ENCODE measurements at places on chromosomes 16 and 17.

- DNase-seq: no peak
These were observed 1.4 kb downstream of the SYNGR3 start for GRCh38 chr16:1991135-1991551.

GRCh38 chr16:8585857-8586256, 4.5 kb downstream of the TMEM114 start:
- DNase-seq: no peak

DNA sequence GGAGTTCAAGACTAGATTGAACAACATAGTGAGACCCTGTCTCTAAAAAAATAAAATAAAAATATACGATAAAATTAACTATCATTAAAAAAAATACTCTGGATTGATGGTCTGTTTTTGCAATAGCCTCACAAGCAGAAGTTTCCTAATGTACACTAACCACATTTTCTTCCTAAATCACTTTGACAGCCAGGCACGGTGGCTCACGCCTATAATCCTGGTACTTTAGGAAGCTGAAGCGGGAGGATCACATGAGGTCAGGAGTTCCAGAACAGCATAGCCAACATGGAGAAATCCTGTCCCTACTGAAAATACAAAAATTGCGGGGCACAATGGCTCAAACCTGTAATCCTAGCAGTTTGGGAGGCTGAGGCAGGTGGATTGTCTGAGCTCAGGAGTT, 64.7 kb downstream of the HELZ start:
- DNase-seq: no peak

GRCh38 chr16:8320131-8320530, 270.2 kb downstream of the TMEM114 start:
- DNase-seq: no peak

- DNase-seq: no peak
These were observed 903.9 kb downstream of the CDH11 start for GRCh38 chr16:64217789-64218535.

DNA sequence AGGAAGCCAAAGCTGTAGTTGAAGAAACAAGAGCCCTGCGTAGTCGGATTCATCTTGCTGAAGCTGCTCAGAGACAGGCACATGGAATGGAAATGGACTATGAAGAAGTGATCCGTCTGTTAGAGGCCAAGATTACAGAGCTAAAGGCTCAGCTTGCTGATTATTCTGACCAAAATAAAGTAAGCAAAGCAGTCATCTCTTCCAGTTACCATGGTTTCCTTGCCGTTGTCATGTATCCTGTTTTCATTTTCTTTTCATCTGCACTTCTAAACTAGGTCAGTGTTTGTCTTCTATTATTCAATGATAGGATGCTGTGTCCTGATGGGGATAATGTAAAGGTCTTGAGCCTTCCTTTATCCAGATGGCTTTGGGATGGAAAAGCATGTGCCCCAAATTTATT, 104.3 kb downstream of the STXBP4 start:
- no peak for DNase-seq

DNA sequence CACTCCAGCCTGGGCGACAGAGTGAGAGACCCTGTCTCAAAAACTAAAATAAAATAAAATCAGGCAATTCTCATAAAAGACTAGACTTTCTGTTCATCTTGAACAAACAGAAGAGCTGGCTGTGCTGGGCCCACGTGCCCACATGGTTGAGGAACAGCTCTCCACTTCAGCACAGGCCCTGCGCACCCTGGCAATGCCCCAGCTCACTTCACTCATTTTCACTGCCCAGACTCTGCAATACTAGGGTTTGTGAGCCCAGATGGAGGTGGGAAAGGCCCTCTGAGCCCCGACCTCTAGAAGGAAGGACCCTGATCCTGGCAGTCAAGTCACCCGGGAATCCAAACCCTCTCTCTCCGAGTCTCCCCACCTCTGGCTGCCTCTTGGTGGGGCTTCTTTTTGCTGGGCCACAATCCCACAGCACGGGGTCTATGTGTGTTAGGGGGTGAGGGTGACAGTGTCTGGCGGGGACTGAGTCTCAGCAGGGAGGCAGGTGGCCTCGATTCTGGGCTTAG, 14.8 kb downstream of the MYLK3 start:
- no peak for DNase-seq

DNA sequence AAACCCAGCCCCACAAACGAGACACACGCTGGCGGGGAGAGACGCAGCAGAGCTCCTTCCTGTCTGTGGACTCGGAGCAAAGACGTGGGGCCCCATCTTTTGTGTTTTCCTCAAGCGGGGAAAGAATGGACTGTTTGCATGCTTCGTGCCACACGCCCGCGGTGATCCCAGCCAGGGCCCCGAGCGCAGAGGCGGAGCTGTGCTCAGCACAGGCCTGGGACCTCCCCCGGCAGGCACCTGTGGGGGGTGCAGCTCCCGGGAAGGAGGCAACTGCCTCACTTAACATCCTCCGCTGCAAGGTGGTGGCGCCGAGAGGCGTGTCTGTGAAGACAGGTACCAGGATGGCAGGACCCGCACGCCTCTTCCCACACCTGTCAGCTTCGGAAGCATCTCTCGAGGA, 19.1 kb downstream of the TRARG1 start:
- no peak for DNase-seq

DNA sequence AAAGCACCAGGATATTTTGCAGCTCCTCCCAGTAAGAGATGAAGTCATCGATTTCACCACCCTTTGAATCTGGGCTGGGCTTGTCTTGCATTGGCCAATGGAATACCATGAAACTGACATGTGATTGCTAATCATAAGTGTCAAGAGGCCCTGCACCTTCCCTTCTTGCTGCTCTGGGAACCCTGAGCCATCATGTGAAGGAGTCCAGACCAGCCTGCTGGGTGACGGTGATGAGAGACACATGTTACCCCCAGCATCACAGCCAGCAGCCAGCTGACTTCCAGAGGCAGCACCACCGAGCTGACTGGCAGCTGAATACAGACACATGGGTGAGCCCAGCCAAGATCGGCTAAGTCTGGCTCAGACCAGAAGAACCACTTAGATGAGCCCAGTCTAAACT, 43.6 kb upstream of the CACNG4 start:
- DNase-seq: no peak

DNA sequence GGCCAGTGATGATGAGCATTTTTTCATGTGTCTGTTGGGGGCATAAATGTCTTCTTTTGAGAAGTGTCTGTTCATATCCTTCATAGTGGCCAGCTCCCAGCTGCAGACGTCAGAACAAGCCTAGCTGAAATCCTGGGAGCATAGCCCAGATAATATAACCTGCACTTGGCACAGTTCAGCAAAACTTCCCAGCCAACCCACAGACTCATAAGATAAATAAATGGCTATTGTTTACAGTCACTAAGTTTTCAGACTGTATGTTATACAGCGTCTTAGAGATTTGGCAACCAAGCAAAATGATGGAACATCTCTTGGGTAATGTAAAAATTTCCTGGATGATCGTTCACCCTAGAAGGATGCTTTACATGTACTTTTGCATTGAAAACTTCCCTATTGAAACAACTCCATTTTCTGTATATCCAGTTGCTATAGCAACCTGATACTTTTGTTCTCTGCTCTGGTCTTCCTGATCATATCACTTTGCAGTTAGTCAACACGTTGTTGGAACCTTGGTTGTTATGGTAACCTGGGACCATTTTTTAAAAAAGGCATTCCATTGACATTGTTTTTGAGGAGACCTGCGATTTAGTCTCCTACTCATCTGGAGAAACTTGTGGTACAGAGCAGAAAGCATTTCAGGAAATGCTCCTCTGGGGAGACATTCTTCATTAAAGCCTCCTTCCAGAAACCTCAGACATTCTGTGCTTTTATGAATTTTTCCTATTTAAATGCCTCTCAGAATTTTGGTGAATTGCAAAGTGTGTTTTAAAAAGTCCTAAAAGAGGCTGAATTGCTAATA, 378.7 kb downstream of the HS3ST4 start:
- DNase-seq: no peak

DNA sequence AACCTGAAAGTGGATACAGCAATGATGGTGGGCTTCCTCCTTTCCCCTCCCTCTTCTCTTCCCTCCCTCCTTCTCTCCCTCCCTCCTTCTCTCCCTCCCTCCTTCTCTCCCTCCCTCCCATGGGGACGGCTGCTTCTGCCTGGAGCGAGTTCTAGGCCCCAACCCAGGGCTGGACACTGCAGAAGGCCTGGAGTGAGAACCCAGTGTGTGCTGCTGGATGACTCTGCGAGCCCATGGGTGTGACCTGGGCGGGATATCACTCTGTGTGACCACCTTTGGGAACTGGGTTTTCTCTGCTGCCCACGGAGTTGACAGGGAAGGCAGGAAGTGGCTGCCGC, 242.6 kb upstream of the GSE1 start:
- no peak for DNase-seq

- DNase-seq: peak; percentile 76
These were observed 2.1 kb upstream of the IRX5 start for GRCh38 chr16:54928411-54929089.

GRCh38 chr17:44522883-44523671, 19.9 kb upstream of the GPATCH8 start:
- DNase-seq: peak; percentile 65

- DNase-seq: no peak
These were observed 35.2 kb downstream of the SDK2 start for GRCh38 chr17:73609060-73609459.

DNA sequence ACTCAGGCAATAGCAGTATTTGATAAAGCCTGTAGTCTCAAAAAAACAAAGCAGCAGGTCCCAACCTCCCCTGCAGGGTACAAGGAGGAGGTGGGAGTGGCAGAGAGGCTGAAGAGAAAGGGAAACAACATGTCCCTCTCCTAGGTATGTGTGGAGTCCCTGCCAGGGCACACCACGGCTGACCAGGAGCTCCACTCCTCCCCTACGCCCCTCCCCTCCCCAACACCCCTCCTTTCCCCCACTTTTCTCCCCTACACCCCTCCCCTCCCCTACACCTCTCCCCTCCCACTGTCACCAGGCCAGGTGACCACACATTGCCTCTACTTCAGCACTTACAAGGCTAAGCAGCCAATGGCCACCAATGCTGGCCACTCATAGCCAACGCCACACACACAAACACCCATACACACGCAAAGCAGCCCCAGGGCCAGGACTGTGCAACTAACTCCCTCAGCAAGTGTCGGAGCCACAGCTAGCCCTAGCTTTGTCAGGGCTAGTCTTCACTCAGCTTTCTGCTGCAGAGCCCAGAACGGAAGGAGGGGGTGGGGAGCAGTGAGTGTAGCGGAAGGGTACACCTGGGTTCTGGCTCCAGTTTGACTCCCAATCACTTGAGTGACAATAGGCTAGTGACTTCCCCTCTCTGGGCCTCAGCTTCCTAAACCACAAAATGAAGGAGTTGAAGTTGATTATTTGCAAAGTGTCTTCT, 8.2 kb downstream of the CAVIN1 start:
- no peak for DNase-seq

DNA sequence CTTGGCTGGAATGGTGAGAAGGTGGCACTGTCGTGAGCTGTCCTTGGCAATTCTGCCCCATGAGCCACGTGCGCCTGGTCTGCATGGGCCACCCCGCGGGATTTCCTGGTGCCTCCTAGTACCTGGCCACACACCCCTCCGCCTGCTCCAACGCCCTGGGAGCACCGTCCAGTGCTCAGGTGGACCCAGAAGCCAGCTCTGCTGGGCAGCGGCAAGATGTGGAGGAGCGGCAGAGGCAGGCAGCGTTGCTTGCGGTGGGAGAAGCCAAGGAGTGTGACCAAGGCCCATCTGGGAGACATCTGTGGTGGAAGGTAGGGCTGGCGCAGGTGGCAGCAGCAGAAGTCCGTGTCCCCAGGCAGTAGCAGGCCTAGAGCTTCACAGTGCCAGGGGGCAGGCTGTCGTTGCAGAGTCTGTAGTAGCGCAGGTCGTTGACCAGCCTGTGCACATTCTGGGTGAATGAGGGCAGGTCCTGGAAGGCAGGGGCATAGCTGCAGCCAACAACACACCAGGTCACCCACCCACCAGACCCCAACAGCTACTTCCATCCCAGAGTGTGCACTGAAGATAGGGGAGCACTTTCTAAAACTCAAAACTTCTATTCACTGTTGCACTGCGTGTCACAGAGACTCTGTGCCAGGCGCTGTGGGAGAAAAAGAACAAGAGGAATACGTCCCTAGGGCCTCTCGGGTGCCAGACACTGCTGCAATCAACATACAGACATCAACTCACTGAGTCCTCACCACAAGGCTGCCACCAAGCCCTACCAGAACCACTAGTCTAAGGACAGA, 34.9 kb upstream of the GSG1L start:
- DNase-seq: no peak

- DNase-seq: no peak
These were observed 327.7 kb downstream of the BCAS3 start for GRCh38 chr17:61005358-61005757.

- no peak for DNase-seq
These were observed 158.1 kb downstream of the VPS53 start for GRCh38 chr17:556431-556995.

GRCh38 chr17:17382971-17383370, 79.8 kb downstream of the NT5M start:
- no peak for DNase-seq

GRCh38 chr17:32287804-32288511, 22.3 kb downstream of the RHBDL3 start:
- DNase-seq: no peak

GRCh38 chr16:81765969-81766368, 13.1 kb upstream of the PLCG2 start:
- no peak for DNase-seq

- no peak for DNase-seq
These were observed 19.3 kb downstream of the KNOP1 start for GRCh38 chr16:19698480-19699465.

GRCh38 chr17:80384078-80384960, 30.6 kb upstream of the ENDOV start:
- DNase-seq: no peak

- DNase-seq: no peak
These were observed 33.2 kb downstream of the EEF2K start for GRCh38 chr16:22239131-22239805.

GRCh38 chr17:49691086-49691676, 13.3 kb upstream of the SPOP start:
- DNase-seq: no peak

GRCh38 chr16:53805752-53806151, 101.8 kb downstream of the FTO start:
- no peak for DNase-seq

- no peak for DNase-seq
These were observed 244.8 kb downstream of the CDH8 start for GRCh38 chr16:61791464-61791863.

DNA sequence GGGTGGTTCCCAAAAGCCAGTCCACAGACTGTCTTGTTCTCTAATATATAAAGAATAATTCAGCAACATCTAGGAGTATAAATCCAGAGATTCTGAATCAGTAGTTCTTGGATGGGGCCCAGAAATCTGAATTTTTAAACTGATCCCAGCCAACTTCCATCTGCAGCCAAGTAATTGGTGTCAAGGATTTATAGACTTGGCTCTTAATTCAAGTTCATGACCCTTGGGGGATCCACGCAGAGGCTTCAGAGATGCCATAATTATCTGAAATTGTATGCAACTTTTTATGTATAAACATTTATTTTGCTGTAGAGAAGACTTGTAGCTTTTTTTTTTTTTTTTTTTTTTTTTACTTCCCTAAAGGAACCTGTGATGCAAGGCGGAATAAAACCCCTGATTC, 60.6 kb downstream of the HLF start:
- no peak for DNase-seq
